ENCODE measurements at places on chromosomes 5 and 9.

GRCh38 chr5:96080557-96080956, 118.9 kb upstream of the ELL2 start:
- no peak for DNase-seq

DNA sequence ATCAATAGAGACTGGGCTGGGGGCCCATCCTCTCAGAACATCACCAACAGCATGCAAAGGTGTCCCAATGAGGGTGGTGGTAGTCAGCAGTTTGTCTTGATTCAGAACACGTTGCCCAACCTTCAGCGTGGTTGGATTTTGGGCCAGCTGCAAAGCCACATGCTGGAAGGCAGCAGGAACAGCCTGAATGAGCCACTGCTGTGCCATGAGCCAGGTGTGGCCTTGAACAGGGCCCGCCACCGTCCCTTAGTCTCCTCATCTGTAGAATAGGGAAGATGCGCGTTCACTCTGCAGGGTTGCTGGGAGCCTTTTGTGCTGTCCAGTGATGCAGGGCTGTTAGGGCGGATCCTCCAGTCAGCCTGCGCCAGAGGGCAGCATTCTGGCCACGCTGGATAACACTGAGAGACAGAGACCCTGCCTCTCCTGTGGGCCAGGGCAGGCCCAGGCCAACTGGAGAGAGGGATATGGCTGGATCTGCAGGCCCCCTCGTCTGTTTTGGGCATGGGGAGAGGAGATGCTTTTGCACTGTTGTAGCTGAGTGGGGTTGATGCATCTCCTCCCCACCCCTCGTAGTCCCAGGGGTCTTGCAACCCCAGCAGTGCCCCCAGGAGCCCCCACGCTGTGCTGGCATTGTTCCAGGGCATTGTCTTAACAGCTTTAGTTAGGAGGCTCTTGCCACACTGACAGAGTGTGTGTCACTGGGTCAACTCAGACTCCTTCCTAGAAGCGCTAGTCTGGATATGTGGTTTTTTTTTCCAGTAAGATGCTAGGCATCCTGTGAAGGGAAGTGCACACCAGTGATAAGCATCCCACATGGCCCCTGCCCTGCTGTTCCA, 42.1 kb downstream of the SLC46A2 start:
- peak; percentile 11 for DNase-seq

DNA sequence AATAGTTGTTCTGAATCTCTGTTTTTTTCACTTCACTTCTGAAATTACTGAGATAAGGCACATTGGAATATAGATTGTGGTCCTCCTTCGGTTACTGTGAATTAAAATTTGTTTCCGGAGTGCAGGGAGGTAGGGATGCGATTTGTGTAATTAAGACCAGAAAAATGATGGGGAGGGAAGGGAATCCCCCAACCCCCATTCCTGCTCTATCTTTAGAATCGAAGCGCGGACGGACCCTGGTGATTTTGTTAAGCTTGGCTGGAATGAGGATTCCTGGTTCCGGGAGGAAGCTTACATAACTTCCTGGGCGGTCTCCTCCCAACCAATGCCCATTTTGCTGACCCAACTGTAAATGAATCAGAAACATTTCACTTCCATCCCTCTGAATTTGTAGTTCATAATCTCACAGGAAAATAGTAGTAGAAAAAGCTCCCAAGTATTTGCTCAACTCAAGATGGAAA, 220.1 kb upstream of the MSX2 start:
- no peak for DNase-seq

GRCh38 chr5:175508896-175509295, 30.5 kb downstream of the SFXN1 start:
- DNase-seq = no peak

DNA sequence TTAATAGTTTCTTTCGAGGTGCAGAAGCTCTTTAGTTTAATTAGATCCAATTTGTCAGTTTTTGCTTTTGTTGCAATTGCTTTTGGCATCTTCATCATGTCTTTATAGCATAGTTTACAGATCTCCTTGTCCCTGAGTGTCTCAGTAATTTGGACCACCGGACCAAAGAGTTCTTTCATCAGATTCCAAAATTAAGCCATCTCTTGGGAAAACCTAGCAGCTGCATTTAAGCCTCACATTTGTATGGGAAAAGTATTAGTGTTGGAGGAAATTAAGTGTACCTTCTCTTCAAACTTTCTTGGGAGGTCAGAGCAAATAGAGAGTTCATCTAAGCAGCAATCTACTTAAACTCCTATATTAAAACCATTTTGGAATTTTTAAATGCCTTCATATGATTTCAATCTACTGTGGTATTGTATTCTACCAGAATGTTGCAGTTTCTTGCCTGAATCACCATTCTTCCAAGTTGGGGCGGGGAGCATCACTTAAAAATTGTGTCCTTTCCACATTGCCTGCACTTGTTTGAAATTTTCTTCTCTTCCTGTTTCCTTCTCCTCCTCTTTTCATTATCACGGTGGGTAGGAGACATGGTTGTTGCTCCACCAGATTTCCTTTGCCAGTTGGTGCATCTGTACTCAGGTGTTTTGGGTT, 97.3 kb upstream of the DAB2 start:
- no peak for DNase-seq

- DNase-seq = no peak
Measured at GRCh38 chr5:79499640-79500273, 14.2 kb downstream of the HOMER1 start.

DNA sequence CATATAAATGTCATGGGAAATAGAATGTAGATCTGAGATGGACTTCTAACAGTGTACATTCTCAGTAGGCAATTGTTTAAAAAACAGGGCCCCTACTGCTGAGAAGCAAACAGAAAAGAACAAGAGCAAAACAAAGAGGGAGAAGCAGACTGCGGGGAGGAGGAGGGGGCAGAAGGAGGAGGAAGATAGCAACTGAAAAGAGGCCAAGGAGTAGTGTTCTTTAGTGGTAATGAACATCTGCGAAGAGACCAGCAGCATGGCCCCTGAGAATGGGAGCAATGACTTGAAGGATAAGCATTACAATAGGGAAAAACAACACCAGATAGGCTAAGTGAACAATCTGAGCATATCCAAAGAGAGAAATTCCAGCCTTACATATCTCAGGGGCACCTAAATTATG, 36.8 kb downstream of the HAPLN1 start:
- DNase-seq = no peak

DNA sequence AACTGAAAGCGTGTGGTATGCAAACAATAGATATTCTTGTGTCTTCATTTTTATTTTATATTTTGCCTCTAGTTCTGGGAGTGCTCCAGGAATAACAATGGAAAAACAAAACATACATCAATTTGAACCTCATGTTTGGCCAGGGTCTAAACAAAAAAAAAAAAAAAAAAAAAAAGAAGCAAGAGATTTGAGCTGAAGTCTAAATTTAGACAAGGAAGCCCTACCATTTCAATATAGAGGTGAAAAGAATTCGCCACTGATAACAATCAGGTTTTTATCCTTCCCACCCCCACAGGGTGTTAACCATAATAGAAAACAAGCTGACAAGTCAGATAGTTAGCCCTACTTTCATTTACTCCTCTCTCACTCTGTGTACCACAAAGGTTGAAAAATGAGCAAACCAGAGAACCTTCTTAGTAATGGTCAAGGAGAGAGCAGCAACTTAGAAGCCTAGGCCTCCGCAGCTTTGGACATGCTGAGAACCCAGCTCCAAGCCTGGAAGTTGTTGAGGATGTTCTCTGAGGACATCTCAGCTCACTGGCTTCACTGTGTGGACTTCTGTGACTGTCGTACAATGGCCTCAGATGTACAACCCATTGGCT, 118.2 kb upstream of the HMHB1 start:
- DNase-seq = no peak

- no peak for DNase-seq
Measured at GRCh38 chr5:134769206-134769605, 10.6 kb downstream of the DDX46 start.

DNA sequence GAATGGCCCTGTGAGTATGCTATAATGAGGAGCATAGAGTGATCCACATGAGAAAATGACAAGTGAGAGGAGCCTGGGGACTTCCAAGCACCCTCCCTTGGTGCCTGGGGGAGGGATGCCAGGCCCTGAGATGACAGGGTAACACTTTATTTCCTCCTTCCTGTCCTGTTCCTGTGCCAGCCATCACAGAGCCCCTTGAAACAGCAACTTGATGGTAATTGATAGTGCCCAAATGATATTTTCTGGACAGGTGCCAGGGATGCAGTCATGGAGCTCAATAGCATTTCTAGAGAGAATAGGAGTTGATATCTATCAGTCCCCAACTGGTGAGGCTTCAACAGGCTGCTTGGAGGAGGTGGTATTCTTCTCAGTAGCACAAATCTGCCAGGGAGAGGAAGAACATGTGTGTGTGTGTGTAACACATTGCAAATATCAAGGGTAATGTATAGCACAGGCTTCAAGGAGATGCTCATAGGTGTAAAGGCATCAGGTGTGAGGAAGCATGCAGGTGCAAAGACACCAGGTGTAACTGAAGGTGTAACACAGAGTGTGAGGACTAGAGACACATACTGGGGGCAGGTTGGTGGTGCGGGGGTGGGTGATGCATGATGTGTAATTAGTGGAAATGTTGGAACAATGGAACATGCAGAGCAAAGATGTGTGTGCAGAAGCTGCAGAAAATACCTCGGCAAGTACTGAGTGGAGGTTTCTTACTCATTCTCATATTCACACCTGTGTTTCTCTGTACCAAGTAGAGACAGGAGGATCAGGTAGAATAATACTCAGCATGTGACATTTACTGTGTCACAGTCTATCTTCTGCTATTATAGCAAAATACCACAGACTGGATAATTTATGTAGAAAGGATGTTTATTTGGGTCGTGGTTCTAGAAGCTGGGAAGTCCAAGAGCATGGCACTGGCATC, 18.1 kb upstream of the WWC1 start:
- DNase-seq = no peak

- no peak for DNase-seq
Measured at GRCh38 chr9:101674165-101674564, 64.3 kb downstream of the GRIN3A start.

- no peak for DNase-seq
Measured at GRCh38 chr5:114010362-114010761, 351.5 kb upstream of the KCNN2 start.

GRCh38 chr9:30722065-30722464, 1662.4 kb upstream of the ACO1 start:
- no peak for DNase-seq

GRCh38 chr9:19473605-19474004, 64.8 kb downstream of the ACER2 start:
- DNase-seq = no peak

DNA sequence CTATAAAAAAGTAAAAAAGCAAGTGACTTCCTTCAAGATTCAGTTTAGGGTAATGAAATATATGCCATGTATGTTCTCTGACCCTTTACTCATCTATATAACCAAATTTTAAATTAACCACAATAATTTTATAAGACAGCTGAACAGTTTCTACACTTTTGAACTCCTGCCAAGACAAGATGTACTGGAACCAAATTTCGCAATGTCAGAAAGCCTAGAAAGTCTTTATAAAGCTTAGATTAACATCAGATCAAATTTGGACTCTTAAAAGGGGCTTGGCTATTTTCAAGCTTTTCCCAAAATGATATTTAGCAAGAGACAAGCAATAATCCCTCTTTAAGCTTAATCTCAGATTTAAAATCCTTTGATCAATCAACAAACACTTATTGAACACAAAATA, 362.6 kb downstream of the PTPRD start:
- no peak for DNase-seq

DNA sequence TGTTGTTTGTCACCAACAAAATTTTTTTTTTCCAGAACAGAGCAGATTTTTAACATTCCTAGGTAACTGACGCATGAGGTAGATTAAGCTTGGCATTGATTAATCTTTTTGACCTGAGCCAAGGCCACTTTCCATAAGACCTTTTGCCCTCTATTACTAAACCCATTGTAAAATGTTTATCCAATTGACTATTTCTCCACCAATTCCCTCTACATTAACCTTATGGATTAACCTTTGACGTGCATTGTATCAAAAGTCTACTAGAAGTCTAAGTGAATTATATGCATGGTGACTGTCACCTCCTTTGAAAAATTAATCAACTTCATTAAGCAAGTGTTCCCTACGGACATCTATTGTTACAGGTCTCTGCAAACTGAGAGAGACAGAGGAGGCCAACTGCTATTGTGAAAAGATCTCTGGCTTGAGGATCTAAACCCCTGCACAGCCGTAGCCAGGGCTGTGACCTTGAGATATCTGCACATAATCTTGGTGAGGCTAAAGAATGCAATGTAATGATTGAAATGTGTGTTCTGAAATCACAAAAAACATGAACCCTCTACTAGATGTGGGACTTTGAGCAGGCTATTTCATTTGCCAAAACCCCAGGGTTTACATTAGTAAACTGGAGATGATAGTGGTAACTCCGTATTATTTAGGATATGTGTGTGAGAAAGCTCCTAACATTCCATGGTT, 632.2 kb downstream of the TLR4 start:
- no peak for DNase-seq

GRCh38 chr5:37495210-37495609, 116.1 kb downstream of the WDR70 start:
- no peak for DNase-seq

DNA sequence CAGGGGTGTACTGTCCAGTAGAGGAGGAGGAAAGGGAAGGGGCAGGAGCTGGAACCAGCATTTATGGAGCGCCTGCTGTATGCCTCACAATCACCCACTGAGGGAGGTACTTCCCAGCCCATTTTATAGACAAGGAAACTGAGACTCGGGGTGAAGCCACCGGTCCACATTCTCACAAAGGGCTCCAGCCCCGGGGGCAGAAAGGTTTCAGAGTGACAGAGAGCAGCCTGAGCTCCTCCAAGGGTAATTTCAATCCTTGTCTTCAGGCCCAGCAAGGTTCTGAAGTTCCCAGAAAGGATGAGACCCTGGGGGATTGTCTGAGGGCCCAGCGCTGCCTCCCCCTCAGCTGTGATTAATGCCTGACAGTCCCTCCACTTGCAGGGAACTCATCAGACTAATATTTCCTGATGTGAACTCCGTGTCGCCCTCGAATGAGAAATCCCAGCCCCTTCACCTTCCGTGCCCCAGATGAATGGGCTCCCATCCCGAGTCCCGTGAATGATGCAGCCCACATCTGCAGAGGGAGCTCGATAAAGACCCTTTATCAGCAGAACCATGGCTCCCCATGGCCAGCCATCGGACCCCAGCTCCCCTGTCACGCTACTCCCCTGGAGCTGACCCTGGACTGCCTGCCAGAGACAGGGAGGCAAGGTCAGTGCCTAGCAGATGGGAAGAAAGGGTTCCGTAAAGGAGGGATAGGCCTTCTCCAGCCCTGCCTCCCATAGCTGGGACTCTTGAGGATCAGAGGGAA, 32.1 kb upstream of the MVB12B start:
- no peak for DNase-seq

- DNase-seq = no peak
Measured at GRCh38 chr5:73994963-73995362, 369.0 kb downstream of the ARHGEF28 start.

DNA sequence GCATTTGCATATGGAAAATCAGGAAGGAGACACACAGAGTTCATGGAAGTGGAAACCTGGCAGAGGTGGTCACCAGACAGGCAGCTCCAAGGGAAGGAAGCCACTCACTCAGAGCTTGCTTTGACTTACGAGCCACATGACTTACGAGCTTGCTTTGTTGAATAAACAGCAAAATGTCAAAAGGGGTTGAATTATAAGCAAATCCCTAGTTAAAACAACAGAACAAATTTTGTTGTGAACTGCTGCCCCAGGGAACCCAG, 164.3 kb downstream of the SYK start:
- peak; percentile 4 for DNase-seq

- DNase-seq = no peak
Measured at GRCh38 chr5:12704955-12705354, 800.7 kb upstream of the CTNND2 start.

- DNase-seq = no peak
Measured at GRCh38 chr5:92283521-92283920, 900.4 kb upstream of the ARRDC3 start.

All from kidney capillary endothelial cell (primary cell).